Naive thymus-derived CD8-positive, alpha-beta T cell (primary cell): ENCODE measurements at places on chromosomes 1 and 21.
A peak's percentile ranks its signal among the peaks of the same experiment; 100 is the strongest.

DNA sequence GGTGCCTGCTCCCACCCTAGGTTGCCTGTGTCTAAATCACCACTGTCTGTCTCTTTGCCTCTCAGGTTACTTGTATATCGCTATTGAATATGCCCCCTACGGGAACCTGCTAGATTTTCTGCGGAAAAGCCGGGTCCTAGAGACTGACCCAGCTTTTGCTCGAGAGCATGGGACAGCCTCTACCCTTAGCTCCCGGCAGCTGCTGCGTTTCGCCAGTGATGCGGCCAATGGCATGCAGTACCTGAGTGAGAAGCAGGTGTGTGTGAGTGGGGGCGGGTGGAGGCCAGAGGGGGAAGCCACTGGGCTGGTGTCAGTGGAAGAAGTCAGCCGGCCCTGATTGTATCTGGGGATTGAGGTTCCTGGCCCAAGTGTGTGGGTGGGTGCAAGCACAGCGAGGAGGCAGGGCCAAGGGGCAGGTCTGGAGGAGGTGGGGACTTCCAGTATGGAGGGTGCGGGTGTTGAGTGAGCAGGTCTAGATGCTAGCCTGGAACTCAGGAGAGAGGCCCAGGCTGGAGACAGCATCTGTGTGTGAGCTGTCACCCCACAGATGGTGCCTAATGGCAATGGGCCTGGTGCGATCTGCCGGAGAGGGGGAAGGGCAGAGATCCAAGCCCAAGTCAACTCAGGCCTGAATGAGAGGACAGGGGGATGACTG, 17.2 kb downstream of the TIE1 start:
- DNase-seq, result no peak

DNA sequence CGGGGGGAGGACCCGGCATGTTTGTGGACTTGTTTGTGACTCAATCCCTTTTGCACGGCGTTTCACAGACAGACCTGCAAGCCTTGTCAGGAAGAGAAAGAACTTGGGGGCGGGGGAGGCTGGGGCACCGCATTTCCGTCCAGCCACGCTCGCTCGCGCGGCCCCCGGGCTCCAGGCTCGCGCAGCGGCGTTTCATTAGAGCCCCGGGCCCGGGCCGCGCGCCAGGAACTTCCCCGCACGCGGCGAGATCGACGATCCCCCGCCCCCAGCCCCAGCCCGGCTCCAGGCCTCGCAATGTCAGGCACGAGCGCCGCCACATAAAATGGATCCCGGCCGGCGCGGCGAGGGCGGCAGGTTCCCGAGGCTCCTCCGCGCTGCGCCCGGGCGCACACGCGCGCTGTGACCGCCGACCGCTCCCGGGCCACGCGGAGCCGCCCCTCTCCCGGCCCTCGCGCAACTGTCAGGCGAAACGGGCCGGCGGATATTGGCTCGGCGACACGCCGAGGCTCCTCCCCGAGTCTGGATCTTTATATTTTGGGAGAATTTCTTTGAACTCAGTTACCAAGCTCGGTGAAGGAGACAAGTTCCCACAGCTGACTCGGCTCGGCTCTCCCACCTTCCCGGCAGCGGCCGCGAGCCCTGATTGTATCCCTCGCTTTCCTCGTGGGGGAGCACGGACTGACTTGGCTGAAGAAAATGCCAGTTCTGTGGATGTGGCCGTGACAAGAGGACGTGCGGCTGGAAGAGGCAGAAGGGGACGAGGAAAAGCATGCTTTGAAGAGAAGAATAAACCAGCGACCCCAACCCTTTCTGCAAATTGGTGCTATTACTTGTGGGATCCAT, at the start of gene KIF26B:
Gene KIF26B, plus strand, starts transcription at position 557 of the 843 bp plus-strand sequence. CDS start 440 bp downstream, outside the sequence.
- DNase-seq, result no peak

DNA sequence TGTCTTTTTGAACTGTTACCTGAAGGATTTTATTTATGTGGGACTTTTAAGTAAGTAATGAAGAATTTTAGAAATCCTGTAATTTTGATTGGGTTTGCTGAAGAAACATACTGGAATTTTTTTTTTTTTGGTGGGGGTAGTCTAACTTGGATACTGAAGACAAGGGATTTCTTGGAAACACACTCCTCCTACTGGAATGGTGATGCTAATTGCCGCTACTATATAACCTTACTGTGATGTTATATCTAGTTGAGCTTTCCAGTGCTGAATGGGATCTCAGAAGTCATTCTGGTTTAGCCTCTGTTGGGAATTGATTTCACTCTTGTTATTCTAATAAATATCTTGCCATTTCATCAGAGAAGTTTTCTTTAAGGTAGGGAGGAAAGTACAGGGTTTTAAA, 8.4 kb downstream of the PPP2R5A start:
- no peak for DNase-seq

DNA sequence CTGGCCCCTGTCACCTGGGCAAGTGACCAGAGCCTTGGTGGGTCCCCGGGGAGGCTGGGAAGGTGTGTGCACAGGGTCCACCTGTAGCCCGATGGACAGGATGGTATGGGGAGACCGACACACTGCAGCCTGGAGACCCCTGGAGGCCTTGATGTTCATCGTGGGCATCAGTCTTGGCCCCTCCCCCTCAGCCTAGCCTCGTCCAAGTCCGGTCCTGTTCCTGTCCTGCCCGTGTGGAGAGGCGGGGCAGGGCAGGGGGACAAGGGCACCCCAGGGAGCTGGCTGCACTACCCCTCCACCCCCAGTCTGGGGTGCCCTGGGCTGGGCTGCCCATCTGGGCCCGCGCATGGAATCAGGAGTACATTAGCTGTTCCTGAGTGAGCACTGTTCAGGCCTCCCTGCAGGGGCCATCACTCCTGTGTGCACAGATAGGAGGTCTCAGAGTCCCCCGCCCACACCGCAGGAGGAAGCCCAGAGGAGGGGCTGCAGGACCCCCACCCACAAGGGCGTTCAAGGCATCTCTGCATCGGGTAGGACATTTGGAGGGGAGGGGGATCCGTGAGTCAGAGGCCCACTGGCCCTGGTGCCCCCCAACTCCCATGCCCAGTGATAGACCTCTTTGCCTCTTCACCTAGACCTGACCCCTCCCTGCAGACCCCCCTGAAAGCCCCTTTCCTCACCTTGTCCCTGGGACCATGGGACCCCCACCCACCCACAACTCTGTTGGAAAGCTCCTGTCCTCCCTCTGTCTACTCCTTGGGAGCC, 63.2 kb downstream of the WNT9A start:
- no peak for DNase-seq

GRCh38 chr1:66140072-66140471, 347.4 kb downstream of the PDE4B start:
- DNase-seq, result no peak

DNA sequence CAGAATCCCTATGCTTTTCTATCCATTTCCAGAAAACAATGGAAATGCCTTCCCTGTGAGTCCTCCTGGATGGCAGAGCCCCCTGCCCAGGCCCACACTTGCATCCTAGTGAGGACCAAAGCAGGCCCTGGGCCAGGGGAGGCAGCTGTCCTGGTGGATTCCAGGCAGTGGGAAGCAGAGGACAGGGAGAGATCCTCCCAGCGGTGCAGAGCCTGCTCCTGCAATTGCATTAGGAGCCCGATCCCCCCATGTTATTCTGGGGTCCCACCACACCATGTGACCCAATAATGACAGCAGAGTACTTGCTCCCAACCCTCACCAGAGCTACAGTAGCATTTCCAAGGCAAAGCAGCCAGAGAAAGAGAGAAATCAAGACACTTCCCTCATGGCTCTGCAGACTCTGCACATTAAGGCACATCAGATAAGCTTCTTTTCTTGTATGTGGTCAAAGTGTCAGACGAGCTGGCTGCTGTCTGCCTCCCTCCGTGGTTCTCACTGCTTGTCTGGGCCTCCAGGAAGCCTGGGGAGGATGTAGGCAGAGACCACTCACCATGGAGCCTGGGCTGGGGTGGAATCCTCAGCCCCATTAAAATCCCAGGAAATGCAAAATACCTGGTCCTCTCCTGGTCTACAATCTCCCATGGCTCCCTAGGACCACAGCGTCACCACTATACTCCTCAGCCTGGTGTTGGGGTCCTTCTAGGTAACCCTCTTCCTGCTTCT, 54.9 kb upstream of the RUNX3 start:
- DNase-seq, result peak; percentile 37

DNA sequence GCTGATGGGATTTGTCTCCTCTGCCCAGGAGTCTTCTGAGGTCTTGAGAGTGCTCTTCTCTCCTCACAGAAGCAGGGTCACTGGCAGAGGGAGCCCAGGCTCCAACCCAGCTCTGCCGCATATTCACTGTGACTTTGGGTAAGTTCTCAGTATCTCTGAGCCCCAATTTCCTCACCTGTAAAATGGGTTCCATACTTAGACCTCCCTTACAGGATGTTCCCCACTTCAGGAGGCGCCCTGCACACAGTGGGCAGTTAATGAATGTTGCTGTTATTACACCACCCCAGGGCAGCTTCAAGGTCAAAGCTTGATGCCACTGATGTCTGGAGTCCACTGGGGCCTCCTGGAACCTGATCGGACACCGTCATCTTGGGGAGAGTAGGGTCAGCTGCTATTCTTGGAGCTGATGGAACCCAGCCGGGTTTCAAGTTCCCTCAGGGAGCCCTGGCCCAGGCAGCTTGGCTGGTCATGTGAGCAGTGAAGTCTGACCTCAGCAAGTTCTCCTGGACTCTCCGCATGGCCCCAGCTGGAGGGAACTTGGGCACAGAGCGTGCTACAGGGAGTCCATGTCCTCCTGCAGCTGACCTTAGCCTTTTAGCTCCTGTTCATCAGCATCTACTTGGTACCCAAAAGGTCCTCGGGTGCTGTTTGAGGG, 21.8 kb downstream of the COA7 start:
- no peak for DNase-seq

DNA sequence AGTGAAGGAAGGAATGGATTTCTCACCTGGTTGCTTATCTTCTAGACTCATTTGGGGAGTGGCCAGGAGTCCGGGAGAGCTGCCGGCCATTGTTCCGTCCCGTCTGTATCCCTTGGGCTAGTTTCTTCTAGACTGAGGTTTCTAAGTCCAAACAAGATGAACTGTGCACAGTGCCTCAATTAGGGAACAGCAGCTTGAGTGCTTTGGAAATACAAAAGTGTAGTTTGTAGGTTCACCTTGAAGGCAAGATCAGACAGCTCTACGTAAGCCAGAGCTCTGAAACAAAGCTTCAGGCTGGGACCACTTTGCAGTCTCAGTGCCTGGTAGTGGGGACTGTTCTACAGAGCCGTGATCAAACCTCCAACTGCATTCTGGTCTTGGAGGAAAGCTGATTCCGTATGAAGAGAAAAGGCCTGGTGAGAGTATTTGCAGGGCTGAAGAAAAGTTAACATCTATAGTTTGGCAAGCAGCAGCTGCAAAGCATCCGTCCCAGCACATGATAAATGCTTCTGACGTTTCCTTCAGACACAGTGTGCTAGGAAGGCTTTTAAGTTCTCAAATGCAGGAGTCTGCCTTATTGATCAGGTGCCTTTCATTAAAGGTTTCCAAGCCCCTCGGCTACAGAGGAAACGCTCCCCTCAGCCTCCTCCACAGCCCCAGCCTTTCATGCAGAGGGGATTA, 432.8 kb downstream of the KIF26B start:
- no peak for DNase-seq

DNA sequence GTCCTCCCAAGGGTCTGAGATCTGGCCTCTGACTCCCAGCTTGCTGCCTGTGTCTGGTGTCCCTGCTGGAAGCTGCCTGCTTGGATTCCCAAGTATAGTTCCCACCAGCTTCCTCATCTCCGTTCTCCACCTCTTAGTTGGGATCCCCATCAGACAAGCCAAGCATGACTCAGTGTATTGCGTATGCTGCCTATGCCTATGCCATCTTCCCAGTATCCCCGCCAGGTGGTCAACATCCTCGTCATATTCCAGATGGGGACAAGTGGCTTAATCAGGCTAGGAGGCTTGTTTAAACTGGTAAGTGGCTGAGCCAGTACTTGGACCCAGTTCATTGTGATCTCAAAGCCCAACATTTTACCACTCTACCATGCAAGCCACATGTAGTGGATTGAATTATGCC, 204.4 kb downstream of the GRIK3 start:
- DNase-seq, result no peak
